H54 (cell line): ENCODE measurements at places on chromosomes 12 and 14.

GRCh38 chr12:110282956-110283817, 2.1 kb downstream of the ATP2A2 start:
- DNase-seq, result no peak

DNA sequence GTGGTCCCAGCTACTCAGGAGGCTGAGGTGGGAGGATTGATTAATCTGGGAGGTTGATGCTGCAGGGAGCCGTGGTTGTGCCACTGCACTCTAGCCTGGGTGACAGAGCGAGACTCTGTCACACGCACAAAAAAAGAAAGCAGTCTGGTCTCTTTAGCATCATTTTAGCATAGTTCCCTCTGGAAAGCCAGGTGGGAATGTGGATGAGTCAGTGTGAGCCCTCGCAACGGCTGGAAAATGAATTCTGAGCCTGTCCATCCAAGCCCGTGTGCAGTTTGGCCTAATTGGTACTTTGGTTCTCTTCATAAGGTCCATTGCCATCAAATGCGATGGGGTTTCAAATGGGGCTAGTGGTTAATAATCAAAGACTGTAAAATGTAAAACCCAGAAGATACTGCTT, 2.4 kb downstream of the MYL2 start:
- peak; percentile 37 for DNase-seq

DNA sequence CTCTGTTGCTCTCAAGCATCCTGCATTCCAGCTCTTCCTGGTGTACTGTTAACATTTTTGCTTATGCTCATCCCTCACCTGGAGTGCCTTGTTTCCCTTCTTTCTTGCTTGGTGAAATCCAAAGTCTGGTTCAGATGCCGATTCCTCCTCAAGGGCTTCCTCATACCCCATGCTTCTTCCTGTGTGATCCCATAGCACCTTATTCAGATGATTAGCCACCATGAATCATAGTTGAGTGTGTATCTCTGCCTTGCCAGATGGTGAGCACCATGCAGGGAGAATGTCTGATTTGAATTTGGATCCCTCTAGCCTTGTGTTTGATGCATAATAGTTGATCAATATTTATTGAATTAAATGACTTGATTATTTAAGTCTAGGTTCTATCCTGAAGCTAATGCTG, 39.4 kb upstream of the ANO4 start:
- no peak for DNase-seq

GRCh38 chr14:66802962-66803361, 295.0 kb downstream of the GPHN start:
- DNase-seq, result no peak

- no peak for DNase-seq
These were observed 10.2 kb downstream of the DDX47 start for GRCh38 chr12:12823300-12823699.

GRCh38 chr14:88823968-88824313, 510 bp upstream of the TTC8 start:
- DNase-seq, result no peak

DNA sequence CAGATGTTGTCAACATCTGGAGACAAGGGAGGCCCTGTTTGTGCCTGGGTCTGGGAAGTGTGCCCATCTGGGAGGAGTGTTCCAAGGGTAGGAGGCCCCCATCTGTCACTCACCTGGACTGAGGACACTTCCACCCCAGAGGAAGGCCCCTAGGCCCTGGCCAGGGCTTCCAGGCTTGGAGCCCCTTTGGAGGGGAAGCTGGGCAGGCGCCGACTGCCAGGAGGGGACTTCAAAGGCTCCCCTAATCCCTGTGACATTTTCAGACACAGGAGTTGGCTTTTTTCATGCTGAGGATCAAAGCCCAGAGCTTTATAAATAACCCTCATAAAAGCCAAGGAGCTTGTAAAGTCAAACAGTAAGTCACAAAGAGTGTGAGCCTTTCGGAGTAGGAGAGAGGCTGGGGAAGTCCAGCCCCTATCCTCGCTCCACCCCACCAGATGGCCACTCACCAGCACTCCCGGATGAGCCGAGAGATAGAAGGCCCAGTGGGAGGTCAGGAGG, 17.6 kb upstream of the FAM222A start:
- no peak for DNase-seq

DNA sequence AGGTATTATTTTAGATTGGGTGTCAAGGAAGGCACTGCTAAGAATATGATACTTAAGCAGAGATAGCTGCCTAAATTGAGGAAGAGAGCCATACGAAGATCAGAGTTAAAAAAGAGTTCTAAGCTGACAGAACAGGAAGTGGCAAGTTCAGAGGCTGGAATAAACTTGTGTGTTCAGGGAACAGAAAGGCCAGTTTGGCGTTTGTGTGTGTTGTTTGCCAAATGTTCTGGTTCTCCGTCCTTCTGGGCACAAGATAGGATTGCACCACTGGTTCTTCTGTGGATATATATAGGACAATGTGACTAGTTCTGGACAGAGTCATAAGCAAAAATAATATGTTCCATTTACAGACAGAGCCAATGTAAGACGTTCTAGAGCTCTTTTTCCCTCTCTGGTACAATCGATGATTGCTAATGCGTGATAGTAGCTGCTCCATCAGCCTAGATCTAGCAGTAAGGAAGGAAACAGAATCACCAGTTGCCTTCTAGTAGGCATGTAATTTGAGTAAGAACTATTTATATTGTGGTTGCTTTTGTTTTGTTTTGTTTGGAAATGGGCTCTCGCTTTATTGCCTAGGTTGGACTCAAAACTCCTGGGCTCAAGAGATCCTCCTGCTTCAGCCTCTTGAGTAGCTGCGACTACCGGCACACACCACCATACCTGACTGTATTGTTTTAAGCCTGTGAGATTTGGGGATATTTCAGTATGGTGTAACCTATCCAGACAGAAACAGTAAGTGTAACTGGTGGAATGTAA, 7.4 kb downstream of the BBS10 start:
- DNase-seq, result no peak

DNA sequence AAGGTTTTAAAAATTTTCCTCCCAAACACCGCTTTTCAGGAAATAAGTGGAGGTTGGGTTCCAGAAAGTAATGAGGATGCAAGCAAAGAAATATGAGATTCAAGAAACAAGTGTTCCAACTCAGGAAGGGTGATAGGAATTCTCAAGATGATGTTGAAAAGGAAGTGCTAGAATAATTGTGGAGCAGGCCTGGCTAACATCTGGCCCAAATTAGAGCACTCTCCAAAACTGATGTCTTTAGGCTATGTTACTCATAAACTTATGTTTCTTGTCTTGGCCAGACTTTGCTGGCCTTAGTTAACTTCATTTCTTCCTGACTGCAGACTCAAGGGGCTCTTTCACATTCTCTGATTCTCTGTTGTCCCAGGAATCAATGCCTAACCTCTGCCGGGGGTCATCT, 116.3 kb downstream of the TMTC3 start:
- no peak for DNase-seq

- no peak for DNase-seq
These were observed 31.9 kb upstream of the DLK1 start for GRCh38 chr14:100694579-100695422.

GRCh38 chr12:100706033-100706432, 88.5 kb upstream of the ANO4 start:
- no peak for DNase-seq

GRCh38 chr14:99159341-99160340, 112.4 kb downstream of the BCL11B start:
- no peak for DNase-seq

DNA sequence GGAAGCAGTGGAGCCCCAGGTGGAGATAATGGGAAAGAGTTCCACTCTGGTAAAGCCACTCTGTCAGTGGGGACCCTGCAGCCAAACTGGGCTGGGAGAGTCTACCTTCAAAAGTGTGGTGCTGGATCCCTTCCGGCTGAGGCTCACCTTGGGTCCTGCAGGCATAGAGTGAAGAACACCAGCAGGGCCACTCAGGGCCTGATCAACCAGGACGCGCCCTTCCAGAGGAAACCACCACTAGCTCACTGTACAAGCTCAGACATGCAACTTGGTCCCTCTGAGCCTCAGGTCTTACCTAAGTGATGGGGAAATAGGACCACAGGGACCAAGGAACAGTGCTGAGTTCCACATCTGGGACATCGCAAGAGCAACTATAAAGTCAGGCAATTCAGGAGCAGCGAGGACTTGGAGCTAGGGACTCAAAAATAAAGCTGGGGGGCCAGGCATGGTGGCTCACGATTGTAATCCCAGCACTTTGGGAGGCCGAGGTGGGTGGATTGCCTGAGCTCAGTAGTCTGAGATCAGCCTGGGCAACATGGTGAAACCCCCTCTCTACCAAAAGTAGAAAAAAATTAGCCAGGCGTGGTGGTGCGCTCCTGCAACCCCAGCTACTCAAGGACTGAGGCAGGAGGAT, 5.9 kb upstream of the PRPH start:
- no peak for DNase-seq

GRCh38 chr12:111664961-111665865, 20.5 kb downstream of the BRAP start:
- DNase-seq, result no peak

DNA sequence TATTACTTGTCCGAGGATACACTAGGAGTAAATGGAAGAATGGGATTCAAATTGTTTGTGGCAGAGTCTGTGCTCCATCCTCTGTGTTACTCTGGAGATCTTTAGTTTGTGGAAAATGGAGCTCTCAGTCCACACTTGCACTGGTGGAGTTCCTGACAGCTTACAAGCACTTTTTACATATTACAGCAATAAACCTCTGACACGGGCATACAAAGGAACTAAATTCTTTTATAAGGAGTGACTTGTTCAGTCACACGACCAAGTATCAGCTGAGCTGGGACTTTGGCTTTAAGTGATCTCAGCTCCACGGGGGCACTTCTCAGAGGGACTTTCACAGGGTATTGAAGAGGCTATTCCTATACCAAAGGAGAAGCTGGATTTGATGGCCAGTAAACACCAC, 417.5 kb downstream of the LRIG3 start:
- DNase-seq, result no peak

DNA sequence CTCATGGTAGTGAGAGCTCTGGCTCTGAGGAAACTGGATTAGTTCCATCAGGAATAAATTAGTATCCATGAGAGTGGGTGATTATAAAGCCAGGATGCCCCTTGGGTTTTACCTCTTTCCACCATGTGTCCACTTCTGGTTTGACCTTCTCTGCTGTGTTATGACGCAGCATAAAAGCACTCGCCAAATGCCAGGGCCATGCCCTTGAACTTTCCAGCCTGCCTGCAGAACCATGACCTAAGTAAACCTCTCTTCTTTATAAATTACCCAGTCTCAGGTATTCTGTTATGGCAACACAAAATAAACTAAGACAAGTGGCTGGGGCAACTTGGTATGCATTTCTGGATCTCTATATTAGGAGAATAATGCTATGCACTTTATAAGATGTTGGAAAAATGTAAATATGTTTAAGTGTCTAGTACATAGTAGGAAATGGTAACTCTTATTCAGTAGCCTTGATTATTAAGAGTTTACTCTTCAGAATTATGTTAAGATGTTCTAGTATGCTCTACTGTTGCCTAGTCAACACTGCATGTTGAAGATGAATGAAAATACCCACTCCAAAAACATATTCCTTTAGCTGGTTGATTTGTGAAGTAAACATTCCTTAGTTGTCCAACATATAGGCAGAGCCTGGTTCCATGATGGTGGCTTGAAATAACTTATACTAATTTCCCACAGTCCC, 455.6 kb upstream of the TMPO start:
- no peak for DNase-seq

- peak; percentile 78 for DNase-seq
These were observed 39.3 kb downstream of the LRTM2 start for GRCh38 chr12:1859643-1860042.

- DNase-seq, result no peak
These were observed 149.0 kb downstream of the NAV3 start for GRCh38 chr12:77979597-77980250.

- DNase-seq, result no peak
These were observed 99.0 kb downstream of the RTN1 start for GRCh38 chr14:59771577-59771976.

- no peak for DNase-seq
These were observed 40.5 kb downstream of the CRACR2A start for GRCh38 chr12:3712209-3712992.

GRCh38 chr12:32535288-32535999, 136.1 kb downstream of the FGD4 start:
- DNase-seq, result peak; percentile 38

DNA sequence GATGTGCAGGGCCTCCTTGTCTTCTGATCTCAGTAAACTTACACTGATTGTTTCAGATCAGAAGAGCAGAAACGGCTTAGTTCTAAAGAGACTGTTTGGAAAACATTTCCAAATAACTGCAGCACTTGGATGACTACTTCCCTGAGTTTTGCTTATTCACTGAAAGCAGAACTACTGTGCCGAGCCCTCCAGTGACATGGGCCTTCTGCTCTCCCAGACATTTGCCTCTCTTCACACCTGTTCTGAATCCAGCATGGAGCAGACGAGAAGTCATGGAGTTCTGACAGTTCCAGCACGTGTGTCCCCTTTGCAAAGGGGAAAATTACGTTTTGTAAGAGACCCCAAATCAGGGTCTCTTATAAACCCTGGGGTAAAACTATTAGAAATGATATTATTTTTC, 31.4 kb downstream of the ETNK1 start:
- DNase-seq, result no peak

DNA sequence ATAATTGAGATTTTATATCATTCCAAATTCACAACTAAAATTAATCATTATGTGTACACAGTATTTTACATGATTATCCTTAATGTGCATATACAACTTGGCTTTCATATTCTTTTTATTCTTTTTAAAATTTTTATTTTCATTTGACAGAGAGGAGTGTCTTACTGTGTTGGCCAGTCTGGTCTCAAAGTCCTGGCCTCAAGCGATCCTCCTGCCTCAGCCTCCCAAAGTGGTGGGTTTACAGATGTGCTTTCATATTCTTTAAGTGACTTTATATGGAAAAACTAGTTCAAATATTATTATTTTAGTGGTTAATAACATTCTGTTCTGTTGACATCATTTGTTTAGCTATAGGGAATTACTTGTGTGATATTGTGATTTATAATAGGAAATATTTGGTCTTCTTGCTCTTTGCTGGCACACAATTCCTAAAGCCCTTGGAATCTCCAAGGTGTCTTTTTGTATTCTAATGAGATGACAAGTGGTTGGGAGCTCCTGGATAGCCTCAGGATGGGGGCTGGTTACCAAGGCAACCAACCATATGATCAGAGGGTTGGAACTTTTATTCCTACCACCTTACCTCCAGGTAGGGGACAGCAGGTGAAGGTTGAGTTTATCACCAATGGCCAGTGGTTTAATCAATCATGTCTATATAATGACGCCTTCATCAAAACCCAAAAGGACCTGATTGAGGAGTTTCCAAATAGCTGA, 16.0 kb upstream of the ZNF410 start:
- DNase-seq, result no peak

- peak; percentile 45 for DNase-seq
These were observed 1.0 kb upstream of the SOCS2 start for GRCh38 chr12:93571365-93571924.

GRCh38 chr14:70013271-70013873, 134.2 kb downstream of the SMOC1 start:
- DNase-seq, result peak; percentile 23

GRCh38 chr14:101098641-101099040, 195.1 kb upstream of the RTL1 start:
- DNase-seq, result no peak

GRCh38 chr12:41905073-41905758, 239.5 kb downstream of the GXYLT1 start:
- DNase-seq, result no peak

- no peak for DNase-seq
These were observed 12.0 kb downstream of the CFAP73 start for GRCh38 chr12:113161415-113162016.

GRCh38 chr12:101042211-101042610, 167.8 kb downstream of the SLC5A8 start:
- DNase-seq, result no peak
